ENCODE measurements at places on chromosomes 4 and X.
A peak's percentile ranks its signal among the peaks of the same experiment; 100 is the strongest.

DNA sequence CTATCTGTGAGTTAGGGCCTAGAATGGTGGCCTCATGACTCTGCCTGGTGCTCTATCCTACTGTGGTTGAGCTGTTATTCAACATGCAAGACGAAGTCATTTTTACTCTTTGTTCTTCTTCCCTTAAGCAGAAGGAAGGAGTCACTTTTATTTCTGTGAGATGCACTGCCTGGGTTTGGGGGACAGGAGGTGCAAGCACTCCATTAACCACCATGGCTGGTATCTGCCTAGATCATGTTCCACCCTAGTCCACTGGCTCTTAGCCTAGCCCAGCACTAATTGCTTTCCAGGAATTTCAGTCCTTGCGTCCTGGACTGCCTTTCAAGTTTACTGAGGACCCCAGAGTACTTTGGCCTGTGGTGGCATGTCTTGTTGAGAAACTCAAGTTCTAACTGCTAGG lies 1182.7 kb downstream of the FSTL5 start:
- no peak for DNase-seq

GRCh38 chr4:38601244-38601915 lies 62.6 kb upstream of the KLF3 start:
- DNase-seq: no peak

- DNase-seq: no peak
Observed at GRCh38 chr4:186934841-186935443, 211.3 kb upstream of the FAT1 start.

- no peak for DNase-seq
Observed at GRCh38 chrX:48613502-48614160, 16.3 kb downstream of the WDR13 start.

DNA sequence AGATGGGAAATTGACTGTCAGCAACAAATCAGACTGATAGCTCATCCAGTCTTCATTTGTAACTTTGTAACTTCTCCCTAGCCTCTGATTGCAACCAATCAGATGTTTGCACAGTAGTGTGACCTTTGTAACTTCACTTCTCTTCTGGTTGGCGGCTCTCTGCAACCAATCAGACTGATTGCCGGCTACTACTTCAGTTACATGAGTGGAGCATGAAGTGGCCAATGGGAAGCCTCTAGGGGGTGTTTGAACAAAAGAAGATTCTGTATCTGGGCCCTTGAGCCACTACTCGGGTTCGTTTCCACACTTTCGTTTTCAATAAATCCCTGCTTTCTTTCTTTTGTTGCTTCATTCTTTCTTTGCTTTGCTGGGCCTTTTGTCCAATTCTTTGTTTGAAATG lies 1285.8 kb downstream of the TECRL start:
- no peak for DNase-seq

- no peak for DNase-seq
Observed at GRCh38 chrX:46791927-46792809, 33.2 kb upstream of the SLC9A7 start.

GRCh38 chrX:153642051-153642654 lies 4.8 kb upstream of the DUSP9 start:
- DNase-seq: no peak

GRCh38 chr4:187961171-187961570 lies 34.4 kb upstream of the ZFP42 start:
- no peak for DNase-seq

- DNase-seq: no peak
Observed at GRCh38 chrX:107117993-107118321, 665 bp downstream of the RBM41 start.

DNA sequence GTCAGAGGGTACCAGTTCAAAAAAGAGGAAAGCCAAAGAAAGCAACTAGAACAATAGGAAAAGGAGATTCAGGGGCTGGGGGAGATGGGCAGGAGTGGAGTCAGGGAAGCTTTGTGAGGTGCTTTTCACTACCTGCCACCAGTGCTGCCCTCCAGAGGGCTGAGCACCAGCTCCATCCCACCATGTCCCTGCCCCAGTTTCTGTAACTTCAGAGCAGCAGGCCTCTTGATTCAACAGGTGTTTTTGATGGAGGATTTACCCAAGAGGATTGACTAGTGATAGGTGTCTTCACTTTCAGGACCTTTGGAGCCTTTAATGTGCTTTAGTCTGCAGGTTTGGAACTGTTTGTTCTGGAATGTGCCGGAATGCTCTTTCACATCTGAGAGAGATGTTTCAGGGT lies 12.1 kb downstream of the KIT start:
- no peak for DNase-seq

DNA sequence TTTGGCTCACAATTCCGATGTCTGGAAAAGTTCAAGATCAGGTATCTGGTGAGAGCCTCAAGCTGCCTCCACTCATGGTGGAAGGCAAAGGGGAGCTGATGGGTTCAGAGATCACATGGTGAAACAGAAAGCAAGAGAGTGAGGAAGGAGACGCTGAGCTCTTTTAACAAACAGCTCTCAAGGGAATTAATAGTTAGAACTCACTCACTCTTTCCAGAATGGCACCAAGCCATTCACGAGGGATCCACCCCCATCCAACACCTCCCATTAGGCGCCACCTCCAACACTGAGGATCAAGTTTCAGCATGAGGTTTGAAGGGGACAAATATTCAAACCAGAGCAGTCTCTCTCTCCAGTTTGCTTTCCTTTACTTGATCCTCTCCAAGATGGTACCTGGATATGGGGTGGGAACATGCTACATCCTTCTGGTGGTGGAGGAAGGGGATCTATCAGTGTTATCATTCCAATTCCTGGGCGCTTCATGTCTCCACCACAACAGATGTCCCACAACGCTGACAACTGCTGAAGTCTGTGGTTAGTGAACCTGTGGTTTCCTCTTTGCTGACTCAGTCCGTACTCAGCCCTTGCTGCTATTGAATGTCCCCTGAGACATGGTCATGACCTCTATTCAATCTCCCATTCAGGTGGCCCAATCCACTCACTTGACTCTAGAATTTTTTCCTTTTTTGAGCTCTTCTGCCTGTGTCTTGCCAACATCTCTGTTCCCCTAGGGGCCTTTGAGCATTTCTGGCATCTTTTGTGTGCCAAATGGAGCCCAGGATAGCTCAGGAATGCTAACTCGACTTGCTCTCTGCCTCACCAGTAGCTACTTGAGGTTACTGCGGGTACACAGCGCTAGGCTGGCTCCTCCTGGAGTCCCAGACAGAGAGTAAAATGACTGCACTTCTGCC lies 395.2 kb downstream of the MID1IP1 start:
- peak; percentile 21 for DNase-seq

- DNase-seq: no peak
Observed at GRCh38 chr4:94459462-94460161, 7.9 kb downstream of the PDLIM5 start.

GRCh38 chrX:106959901-106960300 lies 39.7 kb downstream of the CLDN2 start:
- no peak for DNase-seq

DNA sequence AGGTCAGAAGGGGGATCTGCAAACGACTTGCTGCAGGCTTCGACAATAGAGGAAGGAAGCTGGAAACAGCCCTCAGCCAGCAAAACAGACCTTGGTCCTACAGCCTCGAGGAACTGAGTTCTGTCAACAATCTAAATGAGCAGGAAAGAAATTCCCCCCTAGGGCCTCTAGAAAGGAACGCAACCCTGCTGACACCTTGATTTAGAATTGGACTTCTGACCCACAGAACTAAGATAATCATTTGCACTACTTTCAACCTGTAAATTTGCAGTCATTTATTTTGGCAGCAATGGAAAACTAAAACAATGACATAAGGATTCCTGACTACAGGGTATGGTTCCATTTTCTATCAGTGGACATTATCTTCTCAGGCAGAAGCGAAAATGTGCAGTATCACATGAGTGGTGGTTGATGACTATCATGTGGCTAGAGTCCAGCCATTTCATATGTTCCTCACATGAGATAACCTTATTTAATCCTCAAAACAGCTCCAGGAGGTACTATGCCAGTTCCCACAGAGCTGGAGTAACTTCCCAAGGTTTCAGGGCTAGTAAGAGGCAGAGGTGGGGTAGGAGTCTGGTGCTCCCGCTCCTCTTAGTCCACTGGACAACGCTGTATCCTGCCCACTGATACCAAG lies 61.6 kb downstream of the SAT1 start:
- DNase-seq: no peak

- no peak for DNase-seq
Observed at GRCh38 chr4:79756140-79756895, 316.7 kb downstream of the ANTXR2 start.

GRCh38 chrX:16063141-16063540 lies 60.2 kb upstream of the GRPR start:
- DNase-seq: no peak

DNA sequence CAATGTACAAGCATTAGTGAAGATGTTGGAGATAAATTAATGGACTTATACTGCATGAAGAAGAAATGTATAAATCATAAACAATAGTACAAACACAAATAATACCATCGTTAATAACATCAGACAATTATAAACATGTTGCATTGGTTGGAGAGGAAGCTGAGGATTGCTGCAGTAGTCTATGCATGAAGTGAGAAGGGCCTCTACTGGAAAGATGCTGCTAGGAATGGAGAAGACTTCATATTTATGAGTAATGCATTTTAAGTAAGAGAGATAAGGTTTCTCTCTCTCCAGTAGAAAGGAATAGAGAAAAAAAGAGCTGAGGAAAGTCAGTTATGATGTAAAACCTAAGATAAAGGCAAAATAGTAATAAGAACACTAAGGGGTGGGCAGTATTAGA lies 247.8 kb downstream of the GRID2 start:
- no peak for DNase-seq

GRCh38 chr4:22551550-22551949 lies 35.7 kb upstream of the ADGRA3 start:
- no peak for DNase-seq

- peak; percentile 17 for DNase-seq
Observed at GRCh38 chr4:48944756-48945241, 38.2 kb upstream of the OCIAD2 start.

DNA sequence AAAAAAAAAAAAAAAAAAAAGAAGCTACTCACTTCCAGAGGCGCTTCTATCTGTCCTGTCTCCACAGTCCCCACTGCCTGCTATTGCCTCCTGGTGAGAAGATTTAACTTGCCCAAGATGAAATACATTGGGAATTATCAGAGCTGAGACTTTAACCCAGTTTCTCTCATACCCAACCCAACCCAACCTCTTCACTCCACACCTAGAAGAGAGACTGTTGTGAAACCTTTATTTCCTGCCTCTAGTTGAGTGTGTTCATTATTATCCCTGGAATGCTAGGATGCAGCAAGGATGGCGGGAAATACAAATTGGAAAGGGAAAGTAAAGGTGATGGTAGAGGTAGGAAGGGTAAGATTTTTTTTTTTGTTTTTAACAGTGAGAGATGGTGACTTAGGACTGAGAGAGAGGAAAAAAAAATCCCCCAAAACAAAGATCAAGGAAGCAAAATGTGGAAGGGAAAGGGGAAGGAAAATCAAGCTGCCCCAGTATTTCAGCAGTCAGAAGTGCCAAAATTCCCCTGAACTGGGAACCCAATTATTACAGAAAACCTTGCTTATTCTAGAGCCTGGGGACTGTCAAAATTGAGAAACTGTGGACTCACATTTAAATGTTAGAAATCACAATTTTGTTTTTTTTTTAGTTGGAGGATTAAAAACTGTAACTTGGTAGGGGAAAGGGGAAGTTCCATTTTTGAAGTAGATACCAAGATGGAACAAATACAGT lies 253.0 kb downstream of the PTTG2 start:
- no peak for DNase-seq

DNA sequence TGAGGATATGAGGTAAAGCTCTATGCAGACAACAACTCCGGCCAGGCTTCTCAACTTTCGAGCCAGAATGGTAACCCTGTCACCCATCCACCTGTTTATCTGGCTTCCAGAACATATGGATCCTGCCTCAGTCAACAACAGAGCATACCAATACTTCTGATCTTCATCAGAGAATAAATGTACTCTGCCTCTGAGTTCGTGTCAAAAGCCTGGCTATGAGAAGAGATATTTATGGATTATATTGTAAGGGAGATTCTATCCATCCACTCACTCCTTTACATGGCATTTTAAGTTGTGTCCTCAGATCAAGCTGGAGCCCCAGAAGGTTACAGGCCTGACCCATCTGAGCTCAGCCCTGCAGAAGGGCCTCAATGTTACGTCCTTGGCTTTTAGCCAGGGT lies 9.8 kb upstream of the FOXO4 start:
- no peak for DNase-seq

DNA sequence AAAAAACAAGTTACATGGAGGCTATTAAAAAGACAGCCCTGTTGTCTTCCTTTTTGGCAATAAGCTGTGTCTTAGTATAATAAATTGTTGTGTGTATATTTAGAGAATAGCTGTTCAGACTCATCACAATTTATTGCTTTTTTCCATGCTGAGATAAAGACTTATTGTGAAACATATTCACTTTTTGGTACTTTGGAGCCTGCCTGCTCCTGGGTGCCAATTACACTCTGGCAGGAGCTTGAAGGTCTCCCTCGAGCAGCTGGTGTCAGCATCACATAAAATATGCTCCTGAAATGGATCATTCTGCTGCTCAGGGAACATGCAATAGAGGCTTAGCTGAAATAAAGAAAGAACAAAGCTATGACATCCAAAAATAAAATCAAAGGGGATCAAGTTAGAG lies 211.6 kb upstream of the DKK2 start:
- DNase-seq: no peak
